GM23248 (cell line): ENCODE measurements at places on chromosomes 4 and X. TPM values are rescaled to one million over a fixed set of nuclear protein-coding genes. Genes with fewer than 3 reads are reported as not detected.

- peak; percentile 38 for DNase-seq
- no peak overlapping the region for H3K4me3 ChIP-seq
- H3K27ac ChIP-seq: no peak overlapping the region
- H3K36me3 ChIP-seq: no peaks in the 10 kb centered on the region
- no peaks in the 10 kb centered on the region for H3K27me3 ChIP-seq
These were observed 391.5 kb upstream of the IGFBP7 start for GRCh38 chr4:57501720-57502119.

DNA sequence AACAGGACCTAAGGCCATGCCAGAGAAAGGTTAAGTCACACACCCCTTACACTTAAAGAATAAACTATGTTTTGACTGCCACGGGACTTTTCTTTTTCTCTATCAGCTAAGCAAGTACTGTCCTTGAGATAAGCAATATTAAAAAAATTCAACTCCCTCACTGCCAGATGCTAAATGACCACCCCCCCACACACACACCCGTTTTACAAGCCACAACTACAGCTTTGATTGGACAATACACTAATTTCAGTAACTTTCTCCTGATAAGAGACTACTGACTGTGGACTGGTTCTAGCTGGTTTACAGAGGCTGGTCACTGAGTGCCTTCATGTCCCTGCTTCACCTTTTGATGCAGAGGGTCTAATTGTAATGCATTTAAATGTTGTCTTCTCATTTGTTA is 63.9 kb upstream of the HOPX start:
- peaks cover 10% of the 10 kb centered on the region; the same call in 1 of the 2 replicates for H3K4me1 ChIP-seq
- no peak for DNase-seq
- H3K27me3 ChIP-seq: peaks cover 7% of the 10 kb centered on the region
- H3K27ac ChIP-seq: no peak overlapping the region
- no peaks in the 10 kb centered on the region for H3K36me3 ChIP-seq
- H3K4me3 ChIP-seq: no peak overlapping the region

- DNase-seq: peak; percentile 58
- peaks cover 51% of the 10 kb centered on the region for H3K4me1 ChIP-seq
- H3K27me3 ChIP-seq: no peaks in the 10 kb centered on the region
These were observed 234.8 kb upstream of the JADE1 start for GRCh38 chr4:128574706-128575105.

GRCh38 chr4:64747919-64748715 is 338.9 kb upstream of the TECRL start:
- no peaks in the 10 kb centered on the region for H3K27me3 ChIP-seq
- H3K36me3 ChIP-seq: no peaks in the 10 kb centered on the region

PDGFC gene
- 64.4 and 84.0 TPM in 2 replicates for total RNA-seq

AREG gene
- 0.97 TPM in 1 of 2 replicates, not detected in the other for total RNA-seq
